ENCODE measurements at places on chromosomes 4 and X.

- DNase-seq, result peak; percentile 47
Measured at GRCh38 chr4:155442267-155443105, 65.7 kb upstream of the MAP9 start.

- DNase-seq, result no peak
Measured at GRCh38 chr4:48939785-48940184, 33.2 kb upstream of the OCIAD2 start.

DNA sequence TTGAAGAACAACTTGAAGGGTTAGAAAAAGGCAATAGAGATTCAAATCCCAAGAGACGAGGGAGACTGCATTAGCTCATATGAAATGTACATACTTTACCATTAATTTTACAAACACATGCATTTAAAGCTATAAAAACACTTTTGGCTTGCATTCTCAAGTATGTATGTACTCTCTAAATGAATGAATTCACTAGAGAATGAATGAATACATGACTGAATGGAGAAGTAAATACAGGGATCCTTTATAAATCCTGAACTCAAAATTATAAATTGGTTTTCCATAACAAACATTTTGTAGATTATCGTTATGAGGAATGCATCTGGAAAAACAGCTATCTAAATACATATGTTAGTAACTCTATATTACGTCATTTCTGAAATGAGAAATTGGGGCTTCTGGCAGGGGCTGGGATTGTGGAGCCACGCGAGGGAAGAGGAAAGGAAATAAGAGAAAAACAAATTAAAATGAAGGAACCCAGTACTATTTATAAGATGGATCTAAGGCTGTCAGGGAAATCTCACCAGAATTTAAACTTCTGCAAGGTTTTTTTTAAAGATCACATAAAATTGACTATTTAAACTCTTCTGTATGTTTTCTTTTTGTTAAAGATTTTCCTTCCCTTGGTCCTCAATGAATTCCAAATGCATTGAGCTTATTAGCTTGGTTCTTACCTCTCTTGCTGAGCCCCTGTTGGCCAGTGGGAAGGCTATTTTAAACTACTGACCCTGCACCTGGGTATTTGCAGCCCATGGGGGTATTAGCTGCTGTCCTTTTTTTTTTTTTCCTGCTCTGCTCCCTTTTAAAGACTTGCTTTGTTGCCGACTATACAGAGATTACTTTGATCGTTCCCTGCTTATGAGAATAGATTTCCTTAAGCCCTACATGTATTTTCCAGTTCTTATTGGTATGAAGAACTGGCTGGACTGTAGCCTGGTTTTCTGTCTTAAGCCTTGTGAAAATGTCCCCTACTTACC, 207.8 kb downstream of the ADGRL3 start:
- no peak for DNase-seq

DNA sequence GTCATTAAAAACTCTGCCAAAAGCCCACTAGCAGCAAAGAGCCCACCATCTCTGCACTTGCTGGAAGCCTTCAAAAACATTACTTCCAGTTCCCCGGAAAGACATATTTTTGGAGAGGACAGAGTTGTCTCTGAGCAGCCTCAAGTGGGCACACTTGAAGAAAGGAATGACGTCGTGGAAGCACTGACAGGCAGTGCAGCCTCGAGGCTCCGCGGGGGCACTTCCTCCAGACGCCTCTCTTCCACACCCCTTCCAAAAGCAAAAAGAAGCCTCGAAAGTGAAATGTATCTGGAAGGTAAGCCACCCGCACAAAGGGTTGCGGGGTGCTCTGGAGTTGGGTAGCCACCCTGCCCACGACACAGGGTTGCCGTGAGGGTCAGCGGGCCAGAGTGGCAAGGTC, 25.9 kb downstream of the OFD1 start:
- no peak for DNase-seq

DNA sequence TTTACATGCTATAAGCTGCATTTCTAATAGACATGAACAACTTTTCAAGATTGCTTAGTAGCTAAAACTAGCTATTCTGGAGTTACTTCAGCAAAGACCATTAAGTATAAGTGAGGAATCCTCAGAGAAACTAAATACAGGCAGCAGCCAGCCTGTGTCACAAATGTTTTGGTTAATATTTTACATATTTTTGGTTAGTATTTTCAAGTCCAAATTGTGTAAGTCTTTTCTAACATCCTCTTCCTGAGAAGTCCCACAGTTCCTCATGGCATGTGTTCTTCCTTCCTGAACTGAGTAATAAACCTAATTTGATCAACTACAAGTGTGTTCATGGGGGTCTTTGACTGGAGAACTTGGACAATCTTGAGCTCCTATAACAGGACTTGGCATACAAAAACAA, 42.4 kb upstream of the MCF2 start:
- no peak for DNase-seq

DNA sequence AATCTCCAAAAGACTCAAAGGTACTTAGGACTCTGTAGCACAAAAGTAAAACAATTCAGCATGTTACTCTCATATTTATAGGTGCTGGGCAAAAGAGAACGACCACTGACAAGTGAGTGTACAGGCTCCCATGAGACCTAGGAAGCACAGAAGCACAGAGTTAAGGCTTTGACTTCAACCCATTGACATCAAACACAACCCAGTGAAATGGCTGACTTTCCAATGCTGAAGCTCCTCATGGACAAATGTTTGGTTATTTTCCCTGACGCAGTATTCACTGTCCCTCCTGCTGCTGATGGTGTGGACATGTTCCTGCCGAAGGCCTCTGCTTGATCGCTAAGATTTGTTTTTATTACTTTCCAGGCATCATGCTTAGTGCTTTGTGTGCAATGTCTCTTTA, 148.7 kb downstream of the TSPAN5 start:
- DNase-seq, result no peak

GRCh38 chrX:119055687-119056086, 17.1 kb upstream of the CT47C1 start:
- no peak for DNase-seq

DNA sequence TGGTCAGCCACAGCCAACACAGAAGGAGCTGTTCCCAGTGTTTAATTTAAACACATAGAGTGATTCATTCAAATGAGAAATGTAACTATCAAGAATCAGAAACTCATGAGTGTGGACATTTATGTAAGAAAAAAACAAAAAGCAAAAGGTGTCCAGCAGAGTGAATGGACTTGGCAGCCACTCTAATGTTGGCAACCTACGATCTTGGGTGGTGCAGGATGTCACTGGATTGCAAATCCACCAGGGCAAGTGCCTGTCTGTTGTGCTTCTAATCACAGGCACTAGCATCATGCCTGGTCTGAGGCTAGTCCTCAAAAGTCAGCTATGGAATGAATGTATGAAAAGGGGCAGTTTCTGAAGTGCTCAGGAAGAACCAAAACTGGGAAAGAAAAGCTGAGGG, 277.7 kb upstream of the CLNK start:
- no peak for DNase-seq

GRCh38 chr4:116122124-116122523, 963.3 kb downstream of the TRAM1L1 start:
- no peak for DNase-seq

GRCh38 chrX:111881715-111882114, 5.7 kb downstream of the TRPC5OS start:
- no peak for DNase-seq

DNA sequence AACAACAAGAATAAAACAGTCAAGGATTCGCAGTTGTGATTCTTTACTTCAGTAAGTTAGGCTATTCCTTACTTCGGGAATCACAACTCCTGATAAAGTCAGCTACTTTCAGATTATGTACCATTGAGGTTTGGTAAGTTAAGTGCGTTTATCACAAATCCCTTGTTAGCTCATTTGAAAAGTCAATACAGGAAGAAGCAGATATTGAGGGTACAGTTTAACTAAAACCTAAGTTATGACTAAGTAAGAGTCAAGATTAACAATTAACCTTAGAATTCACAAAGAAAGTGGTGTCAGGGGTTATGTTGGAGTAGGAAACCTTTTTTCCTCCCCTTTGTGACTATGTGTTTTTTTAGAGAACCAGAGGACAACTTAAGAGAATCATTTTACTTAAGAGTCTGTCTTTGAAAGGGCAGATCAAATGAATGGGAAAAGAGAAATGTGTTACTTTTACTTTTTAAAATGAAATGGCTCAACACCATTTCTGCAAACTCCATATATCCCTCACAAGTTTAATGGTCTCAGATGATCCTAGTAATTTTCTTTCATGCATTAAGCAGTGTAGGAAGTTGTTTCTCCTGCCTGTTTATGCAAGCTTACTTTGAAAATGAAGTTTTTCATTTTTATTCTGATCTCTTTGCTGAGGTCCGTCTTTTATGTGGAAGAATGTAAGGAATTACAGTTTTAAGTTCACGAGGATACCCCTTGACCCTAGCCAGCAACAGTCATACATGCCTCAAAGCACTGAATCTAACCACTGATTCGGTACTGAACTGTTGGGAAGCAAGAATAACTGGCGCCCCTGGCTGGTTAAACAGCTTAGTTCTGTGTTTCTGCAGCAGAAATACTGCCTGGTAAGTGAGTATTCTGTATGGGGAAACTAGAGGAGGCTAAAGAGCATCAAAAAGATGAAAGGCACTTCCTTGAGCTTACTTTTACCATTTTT, 211.7 kb downstream of the SLC4A4 start:
- no peak for DNase-seq

DNA sequence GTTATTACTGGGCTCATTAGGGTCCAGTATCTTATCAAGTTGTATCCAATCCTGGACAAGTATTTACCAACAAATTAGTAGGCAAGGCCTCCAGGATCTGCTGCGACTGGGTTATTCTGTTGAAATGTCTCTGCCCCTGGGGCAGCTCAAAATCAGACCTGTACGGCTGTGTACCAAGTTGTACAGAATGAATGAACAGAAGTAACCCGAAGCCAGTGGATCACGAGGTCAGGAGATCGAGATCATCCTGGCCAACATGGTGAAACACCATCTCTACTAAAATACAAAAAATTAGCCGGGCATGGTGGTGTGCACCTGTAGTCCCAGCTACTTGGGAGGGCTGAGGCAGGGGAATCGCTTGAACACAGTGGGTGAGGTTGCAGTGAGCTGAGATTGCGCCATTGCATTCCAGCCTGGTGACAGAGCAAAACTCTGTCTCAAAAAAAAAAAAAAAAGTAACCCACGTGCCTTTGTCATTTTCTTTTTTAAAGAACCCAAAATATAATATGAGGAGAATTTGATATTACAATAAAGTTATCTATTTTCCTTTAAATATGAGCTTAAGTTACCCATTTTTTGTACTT, 127.3 kb downstream of the CBR4 start:
- no peak for DNase-seq

GRCh38 chrX:154058214-154058997, 38.7 kb upstream of the IRAK1 start:
- no peak for DNase-seq

DNA sequence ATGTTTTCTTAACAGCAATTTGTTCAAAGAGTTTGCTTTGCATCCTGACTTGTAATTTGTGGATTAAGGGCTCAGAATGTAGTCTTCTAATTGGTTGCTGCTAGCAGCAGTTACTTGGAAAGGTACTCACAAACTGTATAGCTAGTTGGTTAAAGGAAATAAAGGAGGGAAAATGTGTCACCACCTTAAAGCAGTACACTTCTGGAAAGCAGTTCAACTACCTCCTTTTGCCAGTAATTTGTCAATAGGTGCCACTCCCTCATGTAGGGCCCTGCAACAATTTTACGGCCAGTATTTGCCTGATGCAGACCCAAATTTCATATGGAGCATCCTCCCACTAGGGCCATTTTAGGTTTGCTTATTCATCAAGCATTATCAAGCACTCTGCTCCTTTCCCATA, 20.8 kb downstream of the AMOT start:
- no peak for DNase-seq

DNA sequence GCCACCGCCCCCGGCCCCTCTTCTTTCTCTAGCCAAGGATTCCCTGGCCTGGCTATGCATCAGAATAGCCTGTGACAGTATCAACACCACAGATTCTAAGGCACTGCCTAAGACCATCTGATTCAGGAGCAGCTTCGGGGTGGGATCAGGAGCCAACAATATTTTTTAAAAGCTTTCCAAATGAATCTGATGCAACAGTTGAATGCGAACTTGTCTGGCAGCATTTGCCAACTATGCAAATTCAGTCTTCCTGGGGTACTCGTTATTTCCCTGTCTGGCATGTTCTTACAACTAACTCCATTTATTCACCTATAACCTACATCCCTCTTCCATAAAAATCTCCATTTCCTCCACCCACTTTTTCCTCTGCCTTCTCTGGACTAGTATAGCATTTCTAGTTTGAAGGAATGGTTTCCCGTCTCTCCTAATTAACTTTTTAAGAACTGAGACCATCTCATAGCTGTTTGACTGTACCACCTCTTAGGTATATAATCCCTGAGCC, 36.2 kb upstream of the UGDH start:
- DNase-seq, result no peak
